ENCODE measurements at places on chromosomes 16 and 17. TPM values are rescaled to one million over a fixed set of nuclear protein-coding genes. Genes with fewer than 3 reads are reported as not detected.

DNA sequence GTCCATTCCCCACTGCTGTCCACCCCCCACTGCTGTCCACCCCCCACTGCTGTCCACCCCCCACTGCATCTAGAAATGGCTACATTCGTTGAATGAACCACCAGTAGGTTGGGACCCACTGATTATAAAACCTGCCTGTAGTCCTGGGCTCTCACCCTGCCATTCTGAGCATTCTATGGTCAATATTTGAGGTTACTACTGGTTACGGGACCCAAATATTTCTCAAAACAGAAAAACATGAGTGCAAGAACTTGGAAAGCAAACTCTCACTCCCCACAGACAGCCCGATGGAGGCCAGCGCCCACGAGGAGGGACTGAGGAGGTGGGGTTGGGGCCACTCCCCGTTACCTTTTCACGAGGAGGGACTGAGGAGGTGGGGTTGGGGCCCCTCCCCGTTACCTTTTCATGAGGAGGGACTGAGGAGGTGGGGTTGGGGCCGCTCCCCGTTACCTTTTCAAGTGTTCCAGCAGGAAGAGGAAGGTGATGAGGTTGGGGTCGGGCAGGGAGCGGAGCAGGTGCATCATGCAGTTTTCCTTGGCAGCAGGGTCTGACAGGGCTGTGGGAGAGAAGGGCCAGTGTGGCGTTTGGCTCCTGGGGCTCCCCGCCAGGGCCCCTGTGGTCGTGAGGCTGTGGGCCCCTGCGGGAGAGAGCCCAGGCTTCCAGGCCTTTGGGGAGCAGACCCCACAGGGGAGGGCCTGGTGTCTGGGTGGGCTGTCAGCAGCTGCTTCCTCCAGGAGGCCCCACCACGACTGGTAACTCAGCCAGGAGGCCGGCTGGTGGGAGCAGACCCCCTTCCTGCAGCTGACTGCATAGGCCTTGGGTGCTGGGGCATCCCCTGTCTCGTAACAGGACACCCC, 12.5 kb downstream of the TIMM22 start:
- DNase-seq = no peak

GRCh38 chr17:60901242-60901641, 223.6 kb downstream of the BCAS3 start:
- no peak for DNase-seq

- no peak for DNase-seq
Observed at GRCh38 chr16:19281246-19281645, 4.3 kb upstream of the CLEC19A start.

- peak; percentile 43 for DNase-seq
Observed at GRCh38 chr16:50308237-50308965, 42.0 kb downstream of the ADCY7 start.

DNA sequence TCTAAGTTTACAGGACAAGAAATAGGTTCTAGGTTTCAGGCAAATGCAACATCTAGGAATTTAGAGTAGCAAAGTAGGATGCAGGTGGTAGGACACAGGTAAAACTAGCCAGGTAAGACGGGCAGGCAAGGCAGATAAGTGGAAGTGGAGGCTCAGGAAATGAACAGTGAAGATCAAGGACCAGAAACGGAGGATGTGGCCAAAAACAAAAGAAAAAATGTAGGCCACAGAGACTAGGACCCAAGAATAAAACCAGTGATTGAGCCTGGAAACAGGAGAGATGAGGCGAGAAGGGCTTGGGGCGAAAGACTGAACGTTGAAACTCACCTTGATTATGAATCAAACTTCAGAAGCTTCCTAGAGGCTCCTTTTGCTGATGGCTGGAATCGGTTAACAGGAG, 24.0 kb downstream of the CPSF4L start:
- no peak for DNase-seq

DNA sequence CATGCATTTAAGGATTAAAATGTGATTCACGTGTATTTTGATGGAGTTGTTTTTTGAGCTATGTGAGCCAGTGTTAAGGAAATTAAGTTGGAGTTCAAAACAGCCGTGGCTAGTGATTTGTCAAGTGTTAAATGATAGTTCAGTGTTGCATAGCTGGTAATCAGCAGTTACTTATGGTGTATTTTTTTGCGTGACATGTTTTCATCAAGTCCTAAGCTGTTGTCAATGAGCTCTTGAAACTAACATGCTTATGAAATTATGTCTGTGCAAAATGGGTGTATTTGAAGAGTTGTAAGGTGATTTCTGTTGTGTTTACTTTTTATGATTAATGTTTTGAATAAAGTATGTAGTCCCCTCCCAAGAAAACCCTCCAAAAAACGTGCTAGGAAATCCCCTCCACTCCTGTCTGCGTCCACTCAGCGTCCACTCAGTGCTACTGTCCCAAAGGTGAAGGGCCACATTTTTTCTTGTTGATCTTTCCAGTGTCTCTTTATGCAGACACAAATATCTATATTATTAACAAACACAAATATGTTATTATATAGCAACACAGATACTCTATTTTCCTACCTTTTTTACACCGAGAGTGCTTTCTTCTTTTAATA, 30.0 kb downstream of the USP10 start:
- no peak for DNase-seq

The TSPAN10 gene
- 1.0 TPM for total RNA-seq

The TMEM98 gene
- total RNA-seq = 76.9 TPM

The MATCAP1 gene
- total RNA-seq = 47.9 TPM

The TMEM132E gene
- 0.07 TPM for total RNA-seq

Measured in adrenal gland (tissue), 19 donors.